ENCODE measurements at places on chromosomes 1 and 21. TPM values are rescaled to one million over a fixed set of nuclear protein-coding genes. Genes with fewer than 3 reads are reported as not detected.

GRCh38 chr1:22442212-22442894 lies 9.3 kb upstream of the ZBTB40 start:
- H3K36me3 ChIP-seq, result peaks cover 33% of the 10 kb centered on the region
- H3K4me3 ChIP-seq, result no peak overlapping the region
- H3K27ac ChIP-seq, result 0 out of 2 replicates have a peak overlapping the region, but pooled peaks have one; percentile 1
- peaks cover 3% of the 10 kb centered on the region for H3K27me3 ChIP-seq
- peaks cover 34% of the 10 kb centered on the region for H3K4me1 ChIP-seq
- DNase-seq, result no peak

DNA sequence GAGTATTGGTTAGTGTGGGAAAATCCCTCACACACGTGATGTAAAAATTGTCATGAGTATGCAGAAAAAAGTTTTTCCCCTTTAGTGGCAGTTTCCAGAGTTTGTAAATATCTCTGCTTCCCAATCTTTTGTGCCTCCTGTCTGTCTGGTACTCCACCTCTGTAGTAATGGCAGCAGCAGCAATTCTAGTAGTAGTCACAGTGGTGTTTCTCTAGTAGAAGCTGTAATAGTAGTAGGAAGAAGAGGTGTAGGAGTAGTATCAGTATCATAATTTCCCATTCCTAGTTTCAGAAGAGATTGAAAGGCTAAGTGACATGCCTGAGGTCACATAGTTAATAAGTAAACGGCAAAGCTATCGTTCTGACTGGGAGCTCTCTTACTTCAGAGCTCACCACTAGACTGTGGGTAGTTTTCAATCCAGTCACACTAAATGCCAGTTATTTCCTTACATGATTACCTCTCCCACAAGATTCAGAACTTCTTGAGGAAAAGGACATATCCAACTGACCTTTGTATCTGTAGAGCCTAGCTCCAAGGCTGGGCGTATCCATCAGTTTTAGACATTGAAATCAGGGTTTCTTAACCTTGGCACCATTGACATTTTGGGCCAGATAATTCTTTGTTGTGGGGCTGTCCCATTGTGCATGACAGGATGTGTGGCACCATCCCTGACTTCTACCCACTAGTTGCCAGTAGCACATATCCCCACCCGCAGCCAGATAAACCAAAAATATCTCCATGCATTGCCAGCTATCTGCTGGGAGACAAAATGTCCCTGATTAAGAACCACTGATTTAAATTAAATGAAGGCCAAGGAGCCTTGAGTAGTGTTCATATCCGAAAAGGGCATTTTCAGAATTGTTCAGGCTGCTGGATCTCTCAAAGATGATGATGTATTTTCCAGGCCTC lies 135.9 kb downstream of the FGGY start:
- H3K36me3 ChIP-seq, result no peaks in the 10 kb centered on the region
- peaks cover 20% of the 10 kb centered on the region for H3K4me1 ChIP-seq
- H3K4me3 ChIP-seq, result no peak overlapping the region
- no peak overlapping the region for H3K27ac ChIP-seq
- H3K27me3 ChIP-seq, result no peaks in the 10 kb centered on the region
- DNase-seq, result no peak

- H3K4me3 ChIP-seq, result peak overlapping the region; percentile 56
- H3K27me3 ChIP-seq, result no peaks in the 10 kb centered on the region
- peak overlapping the region; percentile 96 for H3K27ac ChIP-seq
- H3K4me1 ChIP-seq, result peaks cover 37% of the 10 kb centered on the region
- DNase-seq, result peak; percentile 76
Measured at GRCh38 chr1:154186177-154186576, 5.7 kb downstream of the TPM3 start.

GRCh38 chr1:87497380-87498203 lies 168.9 kb downstream of the LMO4 start:
- no peak overlapping the region for H3K4me3 ChIP-seq
- H3K4me1 ChIP-seq, result peaks cover 6% of the 10 kb centered on the region
- H3K36me3 ChIP-seq, result no peaks in the 10 kb centered on the region
- H3K27ac ChIP-seq, result no peak overlapping the region
- H3K27me3 ChIP-seq, result no peaks in the 10 kb centered on the region

DNA sequence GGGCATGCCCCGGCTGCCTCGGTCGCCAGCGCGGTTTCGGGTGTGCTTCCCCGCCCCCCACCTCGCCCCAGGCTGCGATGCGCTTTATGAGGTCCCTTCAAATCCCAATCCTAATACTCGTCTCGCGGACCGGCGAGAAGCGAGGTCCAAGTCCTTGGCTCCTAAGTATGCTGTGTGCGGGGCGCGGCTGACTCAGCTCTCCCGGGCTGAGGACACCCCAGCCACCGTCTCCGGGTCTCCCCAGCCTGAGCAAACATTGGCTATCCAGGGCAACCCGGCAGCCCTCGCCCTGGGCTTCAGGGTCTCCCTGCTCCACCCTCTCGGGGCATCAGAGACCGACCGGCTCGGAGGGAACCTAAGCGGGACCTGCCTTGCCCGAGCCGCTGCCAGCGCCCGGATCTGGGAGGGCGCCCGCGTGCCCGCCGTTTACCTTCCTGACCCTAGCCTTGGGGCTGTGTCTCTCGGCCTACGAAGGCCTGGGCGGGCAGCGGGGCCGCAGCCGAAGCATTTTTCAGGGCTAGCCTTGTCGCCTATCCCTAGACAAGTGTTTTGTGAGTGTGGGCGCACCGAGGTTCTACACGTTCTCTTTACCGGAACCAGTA lies 1.2 kb downstream of the ITPKB start:
- peaks cover 23% of the 10 kb centered on the region for H3K4me1 ChIP-seq
- peak; percentile 50 for DNase-seq
- peaks cover 43% of the 10 kb centered on the region for H3K27me3 ChIP-seq
- H3K4me3 ChIP-seq, result peak overlapping the region; percentile 94
- H3K36me3 ChIP-seq, result no peaks in the 10 kb centered on the region

GRCh38 chr1:161367684-161368400 lies at the start of gene CFAP126:
CFAP126 (minus strand) TSS chr1:161367876; CDS start chr1:161367868, 8 bp downstream.
- DNase-seq, result peak; percentile 58
- H3K27ac ChIP-seq, result peak within 1 kb of the TSS; percentile 92
- H3K4me1 ChIP-seq, result peaks cover 13% of the 10 kb centered on the region
- no peaks in the 10 kb centered on the region for H3K27me3 ChIP-seq
- H3K4me3 ChIP-seq, result no peak within 1 kb of the TSS

- H3K36me3 ChIP-seq, result no peaks in the 10 kb centered on the region
- H3K27ac ChIP-seq, result no peak overlapping the region
- H3K4me1 ChIP-seq, result peaks cover 22% of the 10 kb centered on the region
- no peak overlapping the region for H3K4me3 ChIP-seq
- H3K27me3 ChIP-seq, result peaks cover 31% of the 10 kb centered on the region
Measured at GRCh38 chr1:54978528-54979326, 1.7 kb upstream of the TMEM61 start.

GRCh38 chr1:21097729-21098128 lies 79.0 kb downstream of the EIF4G3 start:
- H3K4me1 ChIP-seq, result peaks cover 17% of the 10 kb centered on the region
- H3K4me3 ChIP-seq, result no peak overlapping the region
- H3K27ac ChIP-seq, result no peak overlapping the region

DNA sequence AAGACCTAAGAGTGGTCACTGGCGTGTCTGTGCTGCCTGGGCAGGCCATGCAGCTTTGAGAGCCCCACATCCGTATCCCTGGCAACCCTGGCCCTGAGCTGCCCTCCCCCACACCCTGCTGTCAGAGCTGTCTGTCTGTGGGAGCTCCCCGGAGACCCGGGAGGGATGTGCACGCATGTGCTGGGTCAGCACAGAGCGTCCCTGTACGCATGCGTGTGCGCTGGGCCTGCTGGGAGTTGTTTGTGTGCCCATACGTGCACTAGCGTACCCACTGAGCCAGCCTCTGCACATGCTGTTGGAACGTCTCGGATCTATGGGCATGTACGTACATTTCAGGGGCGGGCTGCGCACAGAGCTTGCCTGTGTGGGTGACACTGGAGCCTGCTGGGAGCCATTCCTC lies 89.3 kb downstream of the EPHB2 start:
- H3K4me3 ChIP-seq, result no peak overlapping the region
- H3K36me3 ChIP-seq, result no peaks in the 10 kb centered on the region
- DNase-seq, result no peak
- no peaks in the 10 kb centered on the region for H3K27me3 ChIP-seq

- H3K4me3 ChIP-seq, result peak overlapping the region; percentile 74
- H3K36me3 ChIP-seq, result peaks cover 32% of the 10 kb centered on the region
- no peak overlapping the region for H3K27ac ChIP-seq
- no peak for DNase-seq
Measured at GRCh38 chr1:11654939-11655808, 497 bp downstream of the FBXO44 start.

- H3K27me3 ChIP-seq, result no peaks in the 10 kb centered on the region
- H3K36me3 ChIP-seq, result no peaks in the 10 kb centered on the region
- H3K4me3 ChIP-seq, result no peak overlapping the region
- no peaks in the 10 kb centered on the region for H3K4me1 ChIP-seq
- no peak for DNase-seq
Measured at GRCh38 chr1:197314682-197315081, 46.6 kb downstream of the CRB1 start.

GRCh38 chr1:116949213-116949985 lies 39.7 kb downstream of the PTGFRN start:
- H3K4me3 ChIP-seq, result no peak overlapping the region
- no peaks in the 10 kb centered on the region for H3K4me1 ChIP-seq
- no peak for DNase-seq
- H3K27ac ChIP-seq, result no peak overlapping the region
- H3K27me3 ChIP-seq, result no peaks in the 10 kb centered on the region

DNA sequence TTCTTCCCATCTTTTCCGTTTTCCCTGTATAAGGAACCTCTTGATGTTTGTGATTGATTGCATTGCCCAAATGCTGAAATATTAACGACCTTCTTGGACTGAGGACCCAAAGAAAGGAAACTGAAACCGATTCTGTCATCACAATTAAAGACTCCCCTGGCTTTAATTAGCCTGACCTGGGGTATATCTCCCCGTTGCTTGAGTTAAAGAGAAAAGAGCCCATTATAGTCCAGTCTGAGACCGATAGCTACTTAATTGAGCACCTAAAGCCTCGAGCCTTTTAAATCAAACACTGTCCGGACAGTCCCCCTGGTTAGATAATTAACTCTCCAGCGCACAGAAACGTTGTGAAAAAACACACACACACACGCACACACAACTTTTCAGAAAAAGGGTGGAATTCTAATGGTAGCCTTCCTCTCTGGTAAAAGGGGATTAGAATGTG lies 8.0 kb downstream of the LMO4 start:
- H3K4me1 ChIP-seq, result peaks cover 60% of the 10 kb centered on the region
- peak overlapping the region; percentile 70 for H3K4me3 ChIP-seq
- DNase-seq, result no peak
- H3K27me3 ChIP-seq, result no peaks in the 10 kb centered on the region
- H3K36me3 ChIP-seq, result peaks cover 64% of the 10 kb centered on the region

DNA sequence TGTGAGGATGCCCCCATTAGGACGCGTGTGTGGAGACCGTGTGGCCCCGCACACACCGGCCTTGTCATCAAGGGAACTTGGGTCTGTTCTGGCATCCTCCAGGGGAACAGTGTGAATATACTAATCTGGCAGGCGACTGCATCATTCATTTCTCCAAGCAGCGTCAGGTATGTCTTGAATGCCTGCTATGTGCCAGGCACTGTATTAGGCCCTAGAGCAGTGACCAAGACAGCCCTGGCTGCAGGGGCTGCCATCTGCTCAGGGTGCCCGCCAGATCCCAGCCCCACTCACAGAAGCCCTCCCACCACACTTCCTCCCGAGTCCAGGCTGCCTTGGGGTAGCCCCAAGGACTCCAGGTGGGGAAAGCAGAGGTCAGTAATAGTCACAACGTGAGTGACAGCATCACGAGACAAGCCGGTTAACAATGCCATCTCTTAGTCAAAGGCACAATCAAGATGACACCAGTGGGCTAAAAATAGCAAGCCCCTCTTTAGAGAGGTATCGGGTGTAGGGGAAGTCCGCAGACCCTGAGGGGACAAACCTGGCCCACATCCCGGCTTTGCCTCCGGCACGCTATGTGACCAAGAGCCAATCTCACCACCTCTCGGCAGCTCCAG lies 7.5 kb upstream of the LAPTM5 start:
- peaks cover 12% of the 10 kb centered on the region for H3K4me1 ChIP-seq
- H3K27ac ChIP-seq, result no peak overlapping the region
- H3K4me3 ChIP-seq, result no peak overlapping the region
- H3K27me3 ChIP-seq, result no peaks in the 10 kb centered on the region
- no peak for DNase-seq

DNA sequence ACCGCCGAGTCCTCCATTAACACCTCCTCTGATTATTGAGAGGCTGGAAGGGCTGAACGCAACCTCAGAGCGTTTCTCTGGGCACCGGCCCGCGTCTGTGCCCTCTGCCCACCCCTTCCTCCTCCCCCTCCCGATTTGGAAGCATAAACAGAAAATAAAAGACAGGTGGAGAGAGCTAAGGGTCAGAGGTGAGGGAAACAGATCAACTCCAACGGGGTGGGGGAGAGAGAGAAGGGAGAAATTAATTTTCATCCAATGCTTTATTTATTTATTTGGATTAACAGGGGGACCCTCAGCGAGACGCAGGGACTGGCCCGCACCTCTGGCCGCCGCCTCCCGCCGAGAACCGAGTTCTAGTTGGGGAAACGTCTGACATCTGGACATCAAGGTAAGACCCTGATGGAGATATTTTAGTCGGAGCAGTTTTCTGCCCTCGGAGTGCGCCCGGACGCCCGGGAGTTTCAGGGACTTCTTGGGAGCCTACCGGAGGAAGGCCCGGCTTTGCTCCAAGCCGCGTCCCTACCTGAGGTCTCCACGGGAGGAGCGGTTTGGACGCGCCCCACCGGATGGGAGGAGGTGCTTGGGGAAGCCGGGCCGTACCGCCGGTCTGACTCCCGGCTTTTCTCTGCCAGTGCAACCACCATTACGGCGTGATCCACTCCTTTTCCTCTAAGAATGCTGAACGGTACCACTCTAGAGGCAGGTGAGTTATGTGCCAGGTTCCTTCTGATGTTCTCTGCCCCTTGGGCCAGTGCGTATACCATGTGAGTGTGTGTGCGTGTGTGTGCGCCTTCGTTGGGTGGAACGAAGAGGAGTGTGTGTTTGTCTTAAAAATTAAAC lies 5.1 kb upstream of the LHX9 start:
- H3K4me1 ChIP-seq, result peaks cover 82% of the 10 kb centered on the region
- H3K4me3 ChIP-seq, result peak overlapping the region; percentile 82
- H3K36me3 ChIP-seq, result no peaks in the 10 kb centered on the region
- H3K27ac ChIP-seq, result no peak overlapping the region
- H3K27me3 ChIP-seq, result peaks cover 100% of the 10 kb centered on the region

GRCh38 chr1:204705888-204706837 lies 20.6 kb upstream of the LRRN2 start:
- H3K27ac ChIP-seq, result no peak overlapping the region
- peaks cover 55% of the 10 kb centered on the region for H3K4me1 ChIP-seq
- no peak for DNase-seq
- H3K4me3 ChIP-seq, result peak overlapping the region; percentile 20

DNA sequence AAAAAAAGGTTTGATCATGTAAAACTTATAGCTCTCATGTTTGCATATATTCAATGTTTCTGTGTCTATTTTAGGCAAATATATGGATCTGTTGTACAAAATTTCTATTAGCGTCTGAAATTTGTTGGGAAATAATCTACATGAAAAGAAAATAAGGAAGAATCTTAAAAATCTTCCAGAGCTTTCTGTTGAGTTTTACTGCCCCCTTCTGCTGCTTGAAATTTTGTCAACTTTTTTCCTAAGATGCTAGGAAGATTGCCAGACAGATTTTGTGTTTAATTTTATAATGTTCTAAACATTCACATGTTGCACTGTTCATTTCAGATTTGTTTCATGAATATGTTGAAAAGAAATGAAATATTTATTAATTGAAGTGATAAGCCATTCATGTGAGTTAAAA lies 2.5 kb upstream of the PTGS2 start:
- no peak overlapping the region for H3K27ac ChIP-seq
- peaks cover 13% of the 10 kb centered on the region for H3K4me1 ChIP-seq
- DNase-seq, result no peak
- no peak overlapping the region for H3K4me3 ChIP-seq

Gene HRNR
- not detected for total RNA-seq

Gene SRGAP2
- total RNA-seq, result 74.2 TPM

Gene FMN2
- total RNA-seq, result 2.1 TPM

Gene KCNJ10
- total RNA-seq, result 1.6 TPM

Gene RTCA
- 31.1 TPM for total RNA-seq

Gene EVA1B
- 41.5 TPM for total RNA-seq

Gene TFF2
- total RNA-seq, result 0.33 TPM

Gene ETS2
- total RNA-seq, result 45.0 TPM

Gene CASQ2
- 0.09 TPM for total RNA-seq

Gene TPM3
- total RNA-seq, result 496 TPM
